RKO (cell line): ENCODE measurements at places on chromosomes 2 and 18.

- DNase-seq = no peak
Measured at GRCh38 chr2:117850015-117850414, 35.5 kb downstream of the DDX18 start.

GRCh38 chr18:45786941-45787340 is 38.5 kb upstream of the SIGLEC15 start:
- DNase-seq = no peak

GRCh38 chr18:58639751-58640427 is 11.0 kb upstream of the ALPK2 start:
- no peak for DNase-seq

GRCh38 chr2:70029814-70030409 is 57.4 kb upstream of the PCBP1 start:
- no peak for DNase-seq

DNA sequence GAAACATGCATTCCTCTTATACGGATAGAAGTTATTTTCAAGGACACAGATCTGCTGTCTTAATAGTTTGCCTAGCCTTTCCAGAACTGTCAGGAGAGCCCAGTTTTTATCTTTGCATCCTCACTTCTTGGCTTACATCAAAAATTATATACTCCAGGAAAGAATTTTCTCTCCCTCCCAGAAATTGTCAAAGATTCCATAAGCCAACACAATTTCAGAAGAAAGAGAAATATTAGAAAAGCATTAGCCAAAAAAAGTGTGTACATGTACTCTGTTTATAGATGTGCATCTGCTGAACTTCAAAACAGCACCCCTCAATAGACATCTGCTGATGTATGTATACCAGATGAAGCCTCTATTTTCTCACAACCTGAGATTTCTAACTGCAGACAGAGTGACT is 210.4 kb downstream of the METTL4 start:
- DNase-seq = no peak

- peak; percentile 84 for DNase-seq
Measured at GRCh38 chr2:200156166-200156835, 150.2 kb upstream of the SPATS2L start.

GRCh38 chr18:32919799-32920198 is 147.0 kb upstream of the KLHL14 start:
- DNase-seq = peak; percentile 74

GRCh38 chr2:231674587-231675338 is 33.6 kb upstream of the PTMA start:
- peak; percentile 78 for DNase-seq

GRCh38 chr2:29743516-29743915 is 177.9 kb downstream of the ALK start:
- no peak for DNase-seq

DNA sequence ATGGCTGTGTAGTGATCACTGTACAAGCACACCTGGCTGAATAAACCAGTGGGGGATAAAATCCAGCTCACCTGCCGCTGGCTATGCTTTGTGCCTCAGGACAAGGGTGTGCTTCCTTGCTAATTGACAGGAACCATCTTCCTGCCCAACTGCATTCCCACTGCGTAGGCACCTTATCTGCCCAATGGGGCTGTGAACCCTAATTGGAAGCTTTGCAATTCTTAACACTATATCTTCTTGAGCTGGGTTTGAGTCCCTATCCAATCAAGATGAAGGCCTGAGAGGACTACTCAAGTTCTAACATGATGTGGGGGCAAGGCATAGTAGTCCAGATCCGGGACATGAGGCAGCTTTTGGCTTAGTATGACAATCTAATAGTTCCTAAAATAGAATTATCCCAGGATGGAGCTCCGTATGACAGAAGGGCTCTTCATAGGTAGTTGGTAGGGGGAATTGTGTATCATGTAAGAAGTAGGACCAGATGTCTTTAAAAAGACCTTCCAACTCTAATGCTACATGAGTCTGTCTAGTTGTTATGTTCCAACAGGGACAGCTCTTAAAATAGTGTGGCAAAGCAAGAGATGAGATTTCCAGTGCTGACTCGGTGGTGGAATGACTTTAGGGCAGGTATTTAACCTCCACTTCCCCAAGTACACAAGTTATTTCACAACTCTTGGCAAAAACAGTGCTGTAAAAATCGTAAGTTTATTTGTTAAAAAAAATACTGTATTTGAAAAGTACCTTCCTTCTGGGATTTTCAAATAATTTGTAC is 2.3 kb upstream of the TMEM150A start:
- DNase-seq = no peak

DNA sequence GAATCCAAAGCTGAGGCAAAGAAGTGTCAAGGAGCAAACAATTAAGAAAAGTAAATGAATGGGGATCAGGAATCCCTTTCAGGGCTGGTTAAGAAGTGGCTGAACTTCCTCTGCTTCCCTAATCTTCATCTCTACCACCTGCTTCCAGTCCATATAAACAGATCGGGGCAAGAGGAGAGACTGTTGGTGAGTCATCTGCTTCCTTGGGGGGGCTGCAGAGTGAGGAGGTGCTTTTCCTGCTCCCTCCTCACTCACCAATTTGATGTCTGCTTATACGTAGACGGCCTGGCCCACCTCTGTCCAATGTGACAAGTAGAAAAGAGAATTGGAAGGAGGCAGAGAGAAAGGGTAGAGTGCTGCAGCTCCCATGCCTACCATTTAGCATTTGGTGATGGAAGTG is 68.4 kb downstream of the NAB1 start:
- DNase-seq = no peak

DNA sequence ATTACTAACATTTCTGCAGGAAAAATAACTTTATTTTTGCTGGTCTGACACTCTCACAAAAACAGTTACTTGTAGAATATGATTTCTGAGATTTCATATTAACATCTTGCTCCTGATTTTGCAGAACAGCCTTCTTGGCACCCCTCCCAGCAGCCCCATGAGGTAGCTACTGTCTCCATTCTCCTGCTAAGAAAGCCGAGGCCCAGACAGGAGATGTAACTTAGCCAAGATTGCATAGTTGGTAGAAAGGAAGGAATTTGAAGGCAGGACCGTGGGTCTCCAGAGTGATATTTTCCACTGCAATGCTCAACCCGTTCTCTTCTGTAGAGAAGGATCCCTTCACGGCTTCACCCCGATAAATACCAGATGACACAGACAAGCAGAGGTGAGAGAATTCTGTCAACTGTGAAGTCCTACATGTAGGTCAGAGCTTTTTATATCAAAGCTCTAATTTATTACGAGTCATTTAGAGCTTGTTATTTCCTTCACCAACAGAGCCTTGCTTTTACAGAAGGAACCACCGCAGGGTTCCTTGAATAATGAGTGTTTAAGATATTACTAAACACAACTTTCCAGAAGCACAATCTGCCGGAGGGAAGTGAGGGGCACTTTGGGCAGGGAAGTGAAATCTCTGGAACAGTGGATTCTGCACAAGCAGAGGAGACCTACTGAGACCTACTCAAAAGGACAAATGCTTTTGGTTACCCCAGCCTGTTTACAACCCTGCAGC is 48.0 kb upstream of the MYCN start:
- DNase-seq = no peak

DNA sequence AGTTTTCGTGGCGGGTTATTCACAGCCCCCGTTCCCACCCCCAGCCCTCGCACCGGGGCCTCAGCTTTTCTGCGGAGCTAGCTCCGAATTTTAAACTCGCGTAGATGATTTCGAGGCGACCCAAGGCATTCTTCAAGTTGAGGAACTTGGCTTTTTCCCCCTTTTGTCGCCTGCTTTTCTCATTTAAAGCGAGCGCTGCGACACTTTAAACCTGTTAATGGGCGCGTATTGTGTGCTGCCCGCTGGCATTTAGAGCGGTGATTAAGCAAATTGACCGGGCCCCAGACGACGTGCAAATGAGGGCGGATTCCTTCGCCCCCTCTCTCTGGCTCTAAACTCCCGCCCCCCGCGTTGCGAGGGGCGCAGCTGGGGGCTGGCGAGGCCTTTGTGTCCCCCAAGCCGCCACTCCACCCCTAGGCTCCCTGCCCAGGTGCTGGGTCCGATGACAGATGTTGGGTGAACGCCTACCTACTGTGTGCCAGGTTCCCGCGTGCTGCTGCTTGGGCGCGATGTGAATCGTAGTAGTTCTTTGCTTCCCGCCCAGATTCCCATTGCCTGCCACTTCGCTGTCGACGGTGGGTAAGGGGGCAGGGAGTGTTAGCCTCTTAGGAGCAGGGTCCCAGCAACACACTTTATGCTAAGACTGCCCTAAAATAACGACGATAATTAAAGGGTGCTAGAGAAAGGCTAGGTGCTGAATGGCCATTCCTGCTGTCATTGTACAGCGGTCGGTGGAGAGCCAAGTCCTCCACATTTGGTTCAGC is 1.9 kb downstream of the TCF7L1 start:
- DNase-seq = no peak

DNA sequence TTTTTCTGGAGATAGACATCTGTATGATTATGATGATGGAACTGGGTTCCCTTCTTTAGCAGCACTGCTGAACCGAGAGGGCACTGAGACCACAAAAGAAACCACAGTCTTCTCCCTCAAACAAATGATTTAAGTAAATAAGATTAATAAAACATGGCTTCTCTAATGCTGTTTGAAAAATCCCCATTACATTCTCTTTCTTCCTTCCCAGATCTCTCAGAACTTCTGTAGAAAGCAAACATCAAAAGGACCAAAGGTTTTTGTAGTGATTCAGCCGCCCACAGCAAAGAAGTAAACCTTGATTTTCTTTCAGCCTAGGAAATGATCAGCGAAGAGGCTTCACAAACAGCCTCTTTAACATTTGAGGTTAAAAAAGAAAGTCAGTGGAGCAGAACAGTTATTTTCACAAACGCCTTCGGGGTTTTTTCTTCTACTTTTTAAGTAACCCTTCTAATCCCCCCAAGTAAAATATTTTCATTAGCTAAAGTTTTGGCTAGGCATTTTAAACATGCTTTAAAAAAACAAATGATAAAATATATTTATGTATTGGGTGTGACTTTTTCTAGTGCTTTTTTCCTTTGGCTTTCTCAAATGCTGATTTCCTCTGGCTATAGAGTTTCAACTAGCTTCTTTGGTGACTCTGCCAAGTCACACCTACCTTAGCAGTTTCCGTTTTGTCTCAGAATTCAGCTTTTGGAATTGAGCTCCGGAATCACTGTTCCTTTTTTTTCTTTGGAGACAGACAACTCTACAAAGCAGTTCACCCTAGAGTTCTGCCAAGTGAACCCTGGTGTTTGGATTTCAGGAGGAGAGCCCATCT is 89.6 kb downstream of the UPP2 start:
- DNase-seq = no peak

- DNase-seq = peak; percentile 47
Measured at GRCh38 chr2:63023444-63023843, 27.2 kb upstream of the OTX1 start.

DNA sequence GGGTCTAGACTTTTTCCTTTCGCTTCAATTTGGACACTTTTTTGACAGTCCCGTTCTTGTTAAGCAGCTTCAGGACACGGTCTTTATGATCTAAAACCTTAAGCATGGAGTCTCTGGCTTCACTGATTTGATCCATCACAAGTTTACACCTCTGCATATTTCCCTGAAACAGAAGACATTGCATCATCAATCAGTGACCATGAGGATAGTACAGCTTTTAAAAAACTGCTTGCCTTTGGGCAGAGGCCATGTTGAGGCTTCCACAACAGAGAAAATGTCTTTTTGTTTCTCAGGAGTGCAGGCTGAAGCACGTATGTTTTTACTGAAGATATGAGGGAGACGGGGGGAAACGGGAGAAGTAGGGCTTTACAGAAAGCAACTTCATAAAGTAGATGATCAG is 56.2 kb upstream of the AMMECR1L start:
- DNase-seq = no peak

- no peak for DNase-seq
Measured at GRCh38 chr2:150413366-150413765, 74.1 kb downstream of the RND3 start.
